ENCODE measurements at places on chromosomes 7 and 10.

GRCh38 chr10:90935581-90936275 is 14.8 kb upstream of the ANKRD1 start:
- DNase-seq, result no peak

- DNase-seq, result no peak
Observed at GRCh38 chr10:96276831-96277230, 5.5 kb upstream of the BLNK start.

GRCh38 chr7:93515144-93515543 is 59.4 kb downstream of the CALCR start:
- DNase-seq, result no peak

- DNase-seq, result no peak
Observed at GRCh38 chr10:59670269-59670668, 39.4 kb downstream of the SLC16A9 start.

DNA sequence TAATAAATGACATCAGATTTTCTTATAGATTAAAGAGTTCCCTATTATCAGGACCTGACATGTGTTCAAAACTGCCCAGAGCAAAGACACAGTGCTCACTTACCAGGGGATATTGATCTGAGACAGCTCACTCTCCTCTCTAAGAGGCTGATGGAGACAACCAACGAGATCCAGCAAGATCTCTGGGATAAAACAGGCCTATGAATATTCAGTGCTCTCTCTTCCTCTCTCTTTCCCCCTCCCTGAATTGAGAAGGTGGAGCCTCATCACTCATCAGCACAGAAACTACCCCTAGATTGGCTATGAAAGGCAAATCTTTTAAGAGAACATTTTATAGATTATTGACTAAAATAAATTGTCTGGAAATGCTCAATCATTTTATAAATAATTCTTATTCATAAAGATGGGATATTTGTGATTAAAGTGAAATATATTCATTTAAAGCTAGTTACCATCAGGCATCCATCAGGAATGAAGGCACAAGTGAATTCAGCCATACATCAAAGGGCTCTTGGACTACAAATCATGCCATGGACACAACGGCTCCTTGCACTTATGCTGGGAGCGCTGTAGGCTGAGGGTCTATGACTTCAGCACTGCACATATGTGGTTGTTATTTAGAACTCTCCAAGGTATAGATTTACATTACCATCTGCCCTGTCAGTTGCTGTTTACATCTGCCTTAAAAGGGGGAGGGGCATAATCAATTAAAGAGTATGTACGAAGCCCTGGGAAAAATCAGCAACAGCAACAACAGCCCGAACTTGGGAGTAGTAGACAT is 3.4 kb upstream of the PPP1R17 start:
- DNase-seq, result no peak

DNA sequence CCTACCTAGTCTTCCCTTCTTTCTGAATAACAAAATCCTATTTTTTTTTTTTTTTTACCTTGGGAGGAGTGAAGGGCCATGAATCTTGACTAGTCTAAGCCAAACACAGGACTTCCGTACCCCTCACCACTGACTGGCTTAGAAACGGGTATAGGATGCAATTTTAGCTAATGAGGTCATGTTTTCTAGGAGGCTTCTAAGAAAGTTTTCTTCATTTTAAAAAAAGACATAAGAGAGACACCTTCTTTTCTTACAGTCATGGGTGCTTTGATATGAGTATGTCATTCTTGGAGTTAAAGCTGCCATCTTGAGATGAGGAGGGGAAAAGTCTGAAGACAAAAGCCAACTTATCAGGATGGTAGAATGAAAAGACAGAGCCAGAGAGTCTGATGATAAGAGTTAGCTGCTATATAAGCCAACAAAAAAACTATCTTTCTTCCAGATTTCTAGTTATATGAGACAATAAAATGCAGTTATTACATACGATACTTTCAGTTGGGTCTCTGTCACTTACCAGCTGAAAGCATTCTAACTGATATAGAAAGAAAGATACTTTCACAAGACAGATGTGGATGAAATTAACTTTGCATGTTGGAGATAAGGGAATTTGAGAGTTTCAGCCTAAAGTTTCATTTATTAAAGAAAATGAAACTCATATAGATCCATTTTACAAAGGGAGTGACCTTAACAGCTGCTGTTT is 34.0 kb downstream of the ZNF438 start:
- DNase-seq, result no peak

- no peak for DNase-seq
Observed at GRCh38 chr10:35606430-35606829, 1.3 kb downstream of the GJD4 start.

Data from effector CD4-positive, alpha-beta T cell (primary cell).